HFFc6 (cell line): ENCODE measurements at places on chromosomes 16 and 17.
A peak's percentile ranks its signal among the peaks of the same experiment; 100 is the strongest.

- peaks cover 37% of the 10 kb centered on the region for H3K4me1 ChIP-seq
- peak; percentile 39 for DNase-seq
- H3K27ac ChIP-seq = peak overlapping the region; percentile 71
- no peaks in the 10 kb centered on the region for H3K27me3 ChIP-seq
Observed at GRCh38 chr16:11253009-11253994, 2.7 kb downstream of the SOCS1 start.

GRCh38 chr17:2957631-2958286 lies 105.6 kb downstream of the OR1D5 start:
- peaks cover 14% of the 10 kb centered on the region for H3K36me3 ChIP-seq
- no peaks in the 10 kb centered on the region; the same call in 1 of the 2 replicates for H3K27me3 ChIP-seq
- no peak overlapping the region for H3K4me3 ChIP-seq
- H3K27ac ChIP-seq = peak overlapping the region; percentile 58; the same call in 1 of the 2 replicates
- peak; percentile 3 for DNase-seq
- H3K4me1 ChIP-seq = peaks cover 52% of the 10 kb centered on the region

GRCh38 chr17:17058304-17058703 lies 16.0 kb downstream of the MPRIP start:
- DNase-seq = no peak
- peaks cover 8% of the 10 kb centered on the region; the same call in 1 of the 2 replicates for H3K36me3 ChIP-seq
- no peak overlapping the region for H3K4me3 ChIP-seq
- peaks cover 2% of the 10 kb centered on the region for H3K27me3 ChIP-seq
- H3K4me1 ChIP-seq = peaks cover 49% of the 10 kb centered on the region
- no peak overlapping the region for H3K27ac ChIP-seq

DNA sequence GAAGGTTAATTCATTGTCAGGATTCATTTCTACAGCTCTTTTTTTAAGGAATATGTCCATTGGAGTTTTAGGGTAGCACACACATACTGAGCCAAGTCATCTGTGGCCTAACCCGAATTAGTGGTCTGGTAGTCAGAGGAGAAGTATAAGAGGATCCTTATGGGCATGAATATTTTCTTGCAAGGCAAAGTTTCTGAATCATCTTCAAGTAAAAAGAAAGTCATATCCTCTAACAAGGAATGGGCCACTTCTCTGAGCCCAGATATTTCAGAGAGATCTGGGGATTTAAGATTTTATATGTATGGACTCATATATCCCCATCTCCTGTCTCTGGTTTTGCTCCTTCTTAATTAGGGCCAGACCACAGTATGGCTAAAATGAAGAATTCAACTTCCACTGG lies 99.2 kb upstream of the CDH8 start:
- DNase-seq = no peak
- no peaks in the 10 kb centered on the region; the same call in 1 of the 2 replicates for H3K27me3 ChIP-seq
- H3K4me1 ChIP-seq = no peaks in the 10 kb centered on the region
- H3K4me3 ChIP-seq = no peak overlapping the region

DNA sequence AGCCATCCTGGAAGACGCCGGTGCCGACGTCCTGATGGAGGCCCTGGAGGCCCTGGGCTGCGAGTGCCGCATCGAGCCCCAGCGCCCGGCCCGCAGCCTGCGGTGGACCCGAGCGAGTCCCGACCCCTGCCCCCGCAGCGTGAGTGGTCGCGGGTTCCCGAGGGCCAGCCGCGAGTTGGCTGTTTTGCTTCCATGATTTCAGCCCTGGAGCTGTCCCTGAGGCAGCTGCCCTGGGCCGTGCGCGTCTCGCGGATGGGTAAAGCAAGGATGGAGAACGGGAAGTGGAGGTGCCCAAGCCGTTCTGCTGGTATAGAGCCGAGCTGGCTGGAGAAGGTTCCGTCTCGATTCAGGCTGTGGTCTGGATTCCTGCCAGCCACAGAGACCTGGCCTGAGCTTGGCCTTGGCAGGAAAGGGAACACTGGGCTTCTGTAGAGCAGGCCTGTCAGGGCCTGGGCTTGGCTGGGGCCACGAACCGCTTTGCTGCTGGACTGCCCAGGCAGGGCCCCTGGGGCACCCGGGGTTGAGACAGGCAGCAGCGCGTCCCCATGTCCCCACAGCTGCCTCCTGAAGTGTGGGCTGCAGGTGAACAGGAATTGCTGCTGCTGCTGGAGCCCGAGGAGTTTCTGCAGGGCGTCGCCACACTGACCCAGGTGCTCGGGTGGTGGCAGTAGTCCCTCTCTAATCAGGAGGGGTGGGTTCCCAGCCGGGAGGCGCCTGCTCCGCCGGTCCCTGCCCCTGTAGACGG lies 941 bp upstream of the MRPS34 start:
- H3K36me3 ChIP-seq = peaks cover 7% of the 10 kb centered on the region
- peak overlapping the region; percentile 95 for H3K4me3 ChIP-seq

DNA sequence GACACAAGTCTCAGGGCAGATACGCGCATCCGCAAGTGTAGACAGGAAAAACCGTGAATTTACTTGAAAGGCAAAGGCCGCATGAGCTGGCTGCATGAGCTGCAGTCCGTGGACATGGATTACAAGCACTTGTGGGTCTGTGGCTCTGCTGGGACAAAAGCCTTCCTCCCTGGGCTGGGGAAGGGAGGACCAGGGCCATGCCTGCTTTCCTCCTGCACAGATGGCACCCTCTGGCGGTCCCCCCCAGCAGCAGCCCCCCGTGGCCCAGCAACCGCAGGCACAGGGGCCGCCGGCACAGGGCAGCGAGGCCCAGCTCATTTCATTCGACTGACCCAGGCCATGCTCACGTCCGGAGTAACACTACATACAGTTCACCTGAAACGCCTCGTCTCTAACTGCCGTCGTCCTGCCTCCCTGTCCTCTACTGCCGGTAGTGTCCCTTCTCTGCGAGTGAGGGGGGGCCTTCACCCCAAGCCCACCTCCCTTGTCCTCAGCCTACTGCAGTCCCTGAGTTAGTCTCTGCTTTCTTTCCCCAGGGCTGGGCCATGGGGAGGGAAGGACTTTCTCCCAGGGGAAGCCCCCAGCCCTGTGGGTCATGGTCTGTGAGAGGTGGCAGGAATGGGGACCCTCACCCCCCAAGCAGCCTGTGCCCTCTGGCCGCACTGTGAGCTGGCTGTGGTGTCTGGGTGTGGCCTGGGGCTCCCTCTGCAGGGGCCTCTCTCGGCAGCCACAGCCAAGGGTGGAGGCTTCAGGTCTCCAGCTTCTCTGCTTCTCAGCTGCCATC lies 1.7 kb upstream of the MRPL12 start:
- peaks cover 11% of the 10 kb centered on the region for H3K27me3 ChIP-seq
- H3K36me3 ChIP-seq = peaks cover 47% of the 10 kb centered on the region
- DNase-seq = no peak
- H3K4me1 ChIP-seq = peaks cover 20% of the 10 kb centered on the region

DNA sequence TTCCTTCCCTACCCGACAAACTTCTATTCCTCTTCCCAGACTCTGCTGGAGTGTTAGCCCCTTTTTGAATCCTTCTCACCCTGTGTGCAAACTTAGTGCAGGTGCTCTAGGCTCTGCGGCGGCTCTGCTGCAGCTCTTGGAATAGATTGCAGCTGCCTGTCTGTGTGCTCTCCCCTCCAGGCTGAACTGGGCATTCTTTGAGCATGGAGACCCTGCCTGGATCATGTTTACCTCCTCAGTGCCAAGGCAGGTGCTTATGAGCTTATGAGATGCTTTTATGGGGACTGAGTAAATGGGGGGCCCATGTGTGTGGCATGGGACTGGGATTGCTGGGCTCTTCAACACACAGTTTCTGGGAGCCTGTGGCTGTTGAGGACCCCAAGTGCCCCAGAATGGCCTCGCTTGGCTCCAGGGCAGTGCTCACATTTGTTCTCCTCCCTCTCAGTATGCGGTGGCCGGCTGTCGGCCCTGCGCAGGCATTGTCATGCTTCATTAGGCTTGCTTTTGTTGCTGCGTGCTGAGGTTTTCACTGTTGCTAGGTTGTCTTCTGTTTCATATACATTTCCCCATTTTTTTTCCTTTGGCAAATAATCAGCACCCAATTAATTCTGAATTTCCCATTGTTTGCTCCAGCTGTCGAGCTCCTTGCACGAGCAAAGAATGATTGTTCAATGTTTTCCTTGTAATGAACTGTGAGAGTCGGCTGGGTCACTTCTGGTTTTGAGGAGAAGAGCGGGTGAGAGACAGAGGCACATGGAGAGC lies 185.5 kb upstream of the NLRP1 start:
- no peak overlapping the region for H3K4me3 ChIP-seq
- no peak for DNase-seq
- H3K4me1 ChIP-seq = no peaks in the 10 kb centered on the region

GRCh38 chr17:77456271-77456950 lies 315.6 kb downstream of the SEC14L1 start:
- DNase-seq = no peak
- H3K4me1 ChIP-seq = peaks cover 50% of the 10 kb centered on the region
- H3K4me3 ChIP-seq = no peak overlapping the region
